GM20000 (cell line): ENCODE measurements at places on chromosomes 11 and 22.

- DNase-seq: no peak
These were observed 56.3 kb upstream of the DDI1 start for GRCh38 chr11:103980108-103980507.

GRCh38 chr11:1838077-1838425, 730 bp upstream of the TNNI2 start:
- no peak for DNase-seq

DNA sequence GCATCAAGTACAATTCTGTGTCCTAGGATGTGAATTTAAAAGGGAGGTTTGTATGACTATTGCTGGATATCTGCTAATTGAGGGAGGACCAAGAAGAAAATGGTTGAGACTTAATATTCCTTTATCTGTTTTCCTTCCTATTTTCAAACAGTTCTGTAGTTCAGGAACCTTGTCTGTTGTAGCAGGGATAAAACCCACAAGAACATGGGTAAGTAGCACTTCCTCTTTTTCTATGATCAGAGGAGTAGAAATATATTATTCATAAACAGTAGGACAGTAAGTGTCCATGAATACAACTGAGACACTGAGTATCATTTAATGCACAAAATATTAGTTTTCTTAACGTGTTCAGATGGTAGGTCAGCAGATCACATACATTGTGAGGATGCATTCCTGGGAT, 7.6 kb downstream of the MS4A3 start:
- no peak for DNase-seq

DNA sequence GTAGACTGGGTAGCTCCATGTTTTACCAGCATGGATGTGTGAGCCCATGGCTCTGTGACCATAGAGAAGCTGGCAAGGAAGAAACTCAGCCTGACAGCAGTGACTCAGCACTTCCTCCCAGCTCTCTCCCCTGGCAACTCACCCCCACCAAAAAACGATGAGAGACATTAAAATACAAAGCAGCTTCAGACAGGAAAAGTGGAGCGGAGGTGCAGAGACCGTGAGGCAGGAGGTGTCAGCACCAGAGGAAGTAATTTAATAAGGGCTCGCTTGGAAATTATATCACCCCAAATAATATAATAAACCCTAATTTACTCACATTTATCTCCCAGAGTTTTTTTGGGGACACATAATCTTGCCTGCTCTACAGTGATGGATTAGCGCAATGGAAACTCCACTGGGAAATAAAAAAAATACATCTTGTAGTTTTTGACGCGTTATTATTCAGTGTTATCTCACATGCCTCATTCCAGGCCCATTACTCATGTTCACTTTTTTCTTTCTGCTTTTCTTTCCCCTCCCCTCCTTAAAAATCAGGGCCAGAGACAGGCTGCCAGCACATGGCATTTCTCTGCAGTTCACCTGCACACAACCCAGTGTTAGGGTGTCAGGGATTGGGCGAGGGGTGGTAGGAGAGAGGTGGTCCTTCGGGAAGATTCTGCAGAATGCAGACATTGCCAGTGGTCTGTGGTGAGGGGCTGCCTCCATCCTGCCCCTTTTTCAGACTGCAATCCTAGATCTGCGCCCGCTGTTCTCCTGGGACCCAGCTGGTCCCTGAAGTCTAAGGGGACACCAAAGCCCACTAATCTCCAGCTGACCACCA, 170.8 kb downstream of the BUD13 start:
- DNase-seq: no peak

GRCh38 chr22:38953577-38954413, 3.6 kb upstream of the APOBEC3A start:
- peak; percentile 91 for DNase-seq

DNA sequence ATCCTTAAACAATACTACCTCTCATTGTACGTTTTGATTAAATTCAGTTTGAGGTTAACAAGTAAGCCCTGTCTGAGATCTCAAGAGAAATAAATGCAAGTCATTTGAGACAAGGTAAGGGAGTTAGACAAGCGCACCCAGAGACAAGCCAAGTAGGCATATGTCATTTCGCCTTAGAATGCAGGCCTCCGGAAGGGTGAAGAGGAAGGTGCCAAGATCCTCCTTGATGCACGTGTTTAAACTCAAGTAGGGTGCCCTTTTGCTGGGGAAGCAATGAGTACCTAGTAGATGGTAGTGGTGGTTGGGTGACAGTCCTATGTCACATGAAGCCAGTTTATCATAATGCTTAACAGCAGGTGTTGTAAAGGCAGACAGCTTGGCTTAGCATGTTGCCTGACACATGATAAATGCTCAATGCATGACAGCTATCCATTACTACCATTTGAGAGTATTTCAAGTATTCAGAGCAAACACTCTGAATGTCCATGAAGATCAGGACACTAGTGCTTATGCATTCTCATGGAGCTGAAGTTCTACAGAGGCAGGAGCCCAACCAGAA, 415.9 kb downstream of the TMEM135 start:
- DNase-seq: no peak

DNA sequence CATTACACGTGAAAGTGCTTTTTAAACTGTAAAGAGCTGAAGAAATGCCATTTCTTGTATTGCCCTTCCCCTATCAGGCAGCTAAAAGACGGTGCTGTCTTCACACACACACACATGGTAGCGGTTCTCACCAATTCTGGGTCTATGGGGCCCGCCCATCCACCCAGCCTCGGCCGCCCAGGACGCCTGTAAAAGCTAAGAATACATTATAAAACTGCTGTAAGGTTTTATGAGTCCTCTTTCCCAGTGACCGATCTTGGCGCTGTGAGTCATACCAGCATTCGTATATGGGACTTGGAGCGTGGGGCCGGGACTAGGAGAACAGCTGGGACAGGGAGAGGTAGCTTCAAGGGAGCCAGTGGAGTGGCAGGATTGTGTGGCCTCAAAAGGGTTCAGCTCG, 149.7 kb upstream of the CADM1 start:
- DNase-seq: no peak

- no peak for DNase-seq
These were observed 18.5 kb upstream of the OR8G1 start for GRCh38 chr11:124222407-124222806.

DNA sequence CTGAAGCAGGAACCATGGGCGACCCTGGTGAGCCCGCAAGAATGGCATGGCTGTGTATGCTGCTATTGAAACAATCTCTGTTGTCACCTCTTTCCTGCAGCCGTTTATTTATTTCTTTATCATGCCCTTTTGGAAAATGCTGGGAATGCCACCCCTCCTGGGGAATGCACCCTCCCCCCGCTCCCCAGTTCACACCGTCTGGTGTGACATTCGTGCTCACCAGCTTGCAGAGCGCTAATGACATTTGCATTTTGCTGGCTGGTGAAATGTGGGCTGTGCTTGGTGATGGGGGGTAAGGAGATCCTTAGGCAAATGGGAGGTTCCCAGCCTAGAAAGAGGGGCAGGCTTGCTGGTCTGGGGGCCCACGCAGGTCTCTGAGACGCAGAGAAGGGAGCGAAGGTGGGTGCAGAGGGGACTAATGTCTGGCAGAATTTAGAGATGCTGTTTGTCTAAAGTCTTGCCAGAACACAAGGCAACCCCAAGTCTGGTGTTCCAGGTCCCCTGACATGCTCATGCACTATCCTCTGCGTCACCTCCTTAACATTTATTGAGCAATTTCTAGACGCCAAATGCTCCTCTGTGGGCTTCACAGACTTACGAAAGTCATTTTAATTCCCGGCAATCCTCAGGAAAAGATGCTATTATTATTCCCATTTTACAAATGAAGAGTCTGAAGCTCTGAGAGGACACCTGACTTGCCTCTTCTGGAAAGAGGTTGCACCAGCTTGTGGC, 91.7 kb downstream of the TP53I11 start:
- no peak for DNase-seq

GRCh38 chr11:129258205-129258604, 66.1 kb upstream of the ARHGAP32 start:
- DNase-seq: no peak

DNA sequence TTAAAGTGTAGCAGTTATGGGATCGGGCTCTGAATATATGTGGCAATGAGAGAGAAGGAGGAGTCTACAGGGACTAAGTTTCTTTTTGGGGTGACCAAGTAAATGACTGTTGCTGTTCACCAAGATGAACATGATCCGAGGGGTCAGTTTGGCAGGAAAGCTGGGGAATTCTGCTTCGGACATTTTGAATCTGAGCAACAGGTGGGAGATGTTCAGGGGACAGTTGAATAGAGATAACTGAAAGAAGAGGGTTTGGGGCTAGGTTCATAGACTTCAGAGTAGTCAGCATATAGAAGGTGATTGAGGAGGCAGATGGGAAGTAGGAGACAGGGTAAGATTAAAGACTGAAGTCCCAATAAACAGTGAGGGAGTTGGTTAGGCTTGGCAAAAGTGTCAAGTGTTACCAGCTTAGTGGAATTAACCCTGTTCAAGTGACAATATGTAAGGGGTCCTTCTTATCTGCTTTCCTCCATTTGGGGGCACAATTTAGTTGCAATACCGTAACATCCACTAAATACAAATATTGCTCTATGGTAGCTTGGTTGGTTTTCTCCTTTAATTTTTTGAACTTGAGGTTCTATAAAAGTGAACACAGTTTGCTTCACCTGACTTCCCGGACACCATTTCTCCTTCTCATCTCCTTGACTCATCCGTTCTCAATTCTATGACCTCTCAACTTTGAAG, 2.9 kb upstream of the ENTHD1 start:
- DNase-seq: no peak

DNA sequence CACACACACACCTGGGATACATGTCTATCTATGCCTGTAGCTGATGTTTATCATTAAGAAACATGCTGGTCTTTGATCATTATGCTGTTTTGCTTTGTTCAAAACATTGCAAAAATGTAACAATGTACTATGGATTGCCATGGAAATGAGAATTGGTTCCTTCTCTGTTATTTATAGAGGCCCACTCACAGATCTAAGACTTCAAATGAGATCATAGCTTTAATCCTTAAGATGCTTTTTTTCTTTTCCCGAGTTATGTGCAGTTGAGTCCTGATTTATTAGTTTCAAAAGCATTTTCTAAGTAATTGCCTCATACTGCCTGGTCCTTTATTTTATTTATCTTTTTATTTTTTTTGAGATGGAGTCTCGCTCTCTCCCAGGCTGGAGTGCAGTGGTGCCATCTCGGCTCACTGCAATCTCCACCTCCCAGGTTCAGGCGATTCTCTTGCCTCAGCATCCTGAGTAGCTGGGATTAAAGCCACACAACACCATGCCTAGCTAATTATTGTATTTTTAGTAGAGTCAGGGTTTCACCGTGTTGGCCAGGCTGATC, 131.4 kb downstream of the LUZP2 start:
- no peak for DNase-seq

GRCh38 chr11:1853376-1854131, 670 bp downstream of the LSP1 start:
- no peak for DNase-seq

GRCh38 chr11:32586576-32587190, 3.1 kb downstream of the EIF3M start:
- DNase-seq: no peak

- no peak for DNase-seq
These were observed 29.9 kb upstream of the JAM3 start for GRCh38 chr11:134038897-134039470.

- DNase-seq: no peak
These were observed 52.0 kb downstream of the CASP12 start for GRCh38 chr11:104846216-104846615.

DNA sequence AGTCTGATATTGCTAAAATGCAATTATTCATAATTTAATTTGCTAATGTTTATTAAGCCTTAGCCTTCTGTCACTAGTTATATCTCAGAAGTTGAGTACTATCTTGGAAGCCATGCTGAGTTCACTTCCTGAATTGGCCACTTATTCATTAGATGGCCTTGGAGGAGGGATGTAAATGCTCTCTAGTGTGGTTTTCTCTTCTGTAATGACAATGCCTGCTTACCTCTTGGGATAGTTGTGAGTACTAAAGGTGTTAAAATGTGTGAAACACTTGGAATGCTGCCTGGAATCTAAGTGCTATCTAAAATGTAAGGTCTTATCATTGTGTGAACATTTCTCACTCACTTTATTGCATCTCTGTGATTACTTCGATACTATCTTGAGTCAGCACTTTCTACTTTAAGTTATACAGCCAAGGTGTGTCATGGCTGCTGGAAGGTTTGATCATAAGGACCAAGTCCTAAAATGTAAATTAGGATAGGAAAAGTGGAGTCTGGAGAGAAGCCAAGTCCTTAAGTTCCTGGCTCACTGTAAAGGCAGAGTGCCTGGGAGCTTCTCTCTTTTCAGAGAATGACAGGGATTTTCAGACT, 12.4 kb downstream of the GLYATL2 start:
- DNase-seq: no peak

- no peak for DNase-seq
These were observed 31.6 kb upstream of the MYH9 start for GRCh38 chr22:36419177-36419911.

DNA sequence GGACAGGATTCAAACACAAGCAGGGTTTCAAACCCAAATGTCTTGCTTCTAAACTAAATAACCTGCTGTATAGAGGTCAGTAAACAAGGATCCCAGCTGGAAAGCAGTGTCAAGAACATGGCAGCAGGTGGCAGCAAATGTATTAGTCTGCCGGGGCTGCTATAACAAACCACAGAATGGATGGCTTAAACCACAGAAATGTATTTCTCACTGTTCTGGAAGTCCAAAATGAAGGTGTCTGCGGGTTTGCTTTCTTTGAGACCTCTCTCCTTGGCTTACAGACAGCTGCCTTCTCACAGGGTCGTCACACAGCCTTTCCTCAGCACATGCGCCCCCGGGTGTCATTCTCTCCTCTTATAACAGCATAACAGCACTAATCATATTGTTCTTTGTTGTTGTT, 65.1 kb upstream of the LRRC55 start:
- peak; percentile 12 for DNase-seq

GRCh38 chr22:42299586-42300258, 29.3 kb upstream of the TCF20 start:
- DNase-seq: peak; percentile 54

- peak; percentile 52 for DNase-seq
These were observed 4.2 kb upstream of the UVRAG start for GRCh38 chr11:75810637-75811390.

- no peak for DNase-seq
These were observed 2.8 kb upstream of the CRACR2B start for GRCh38 chr11:824942-825341.

GRCh38 chr22:27720860-27721259, 80.7 kb downstream of the MN1 start:
- DNase-seq: no peak

GRCh38 chr11:67648140-67648795, 2.3 kb downstream of the ACY3 start:
- DNase-seq: peak; percentile 79

DNA sequence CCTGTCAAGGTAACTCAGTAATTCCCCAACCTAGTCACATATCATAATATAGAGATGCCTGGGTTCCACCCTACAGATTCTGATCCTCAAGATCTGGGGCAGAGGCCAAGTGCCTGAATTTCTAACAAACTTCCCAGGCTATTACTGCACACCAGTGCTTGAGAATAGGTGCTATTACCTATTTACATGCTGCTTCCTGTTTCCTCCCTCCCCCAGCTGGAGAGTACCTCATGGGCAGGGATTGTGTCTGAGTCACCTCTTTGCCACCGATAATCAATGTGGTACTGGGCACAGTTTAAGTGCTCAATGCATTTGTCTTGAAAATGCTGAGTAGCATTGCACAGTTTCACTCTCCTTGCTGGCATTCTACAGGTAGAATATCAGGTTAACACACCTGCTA, 582.2 kb upstream of the CADM1 start:
- DNase-seq: no peak
